Central memory CD8-positive, alpha-beta T cell (primary cell): ENCODE measurements at places on chromosomes 11 and 22.

- DNase-seq, result no peak
Observed at GRCh38 chr11:110119317-110119716, 26.1 kb downstream of the ZC3H12C start.

DNA sequence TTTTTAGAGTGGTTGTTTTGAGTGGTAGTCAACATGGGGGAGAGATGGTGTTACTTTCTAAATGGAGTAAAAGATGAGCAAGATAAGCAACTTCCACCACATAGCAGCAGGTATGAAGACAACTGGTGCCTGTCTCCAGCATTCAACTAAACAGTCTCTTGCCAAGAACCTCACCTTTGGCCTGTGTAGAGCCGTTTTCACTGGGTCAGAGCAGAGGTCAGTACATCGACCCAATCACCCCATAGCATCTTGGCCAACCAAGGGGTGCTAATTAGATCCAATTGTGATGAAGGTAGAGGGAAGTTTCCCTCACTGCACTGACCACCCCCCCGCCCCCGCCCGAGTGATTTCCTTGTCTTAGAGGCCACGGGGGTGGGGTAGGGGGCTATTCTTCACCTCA is 188.2 kb downstream of the BLID start:
- DNase-seq, result no peak

DNA sequence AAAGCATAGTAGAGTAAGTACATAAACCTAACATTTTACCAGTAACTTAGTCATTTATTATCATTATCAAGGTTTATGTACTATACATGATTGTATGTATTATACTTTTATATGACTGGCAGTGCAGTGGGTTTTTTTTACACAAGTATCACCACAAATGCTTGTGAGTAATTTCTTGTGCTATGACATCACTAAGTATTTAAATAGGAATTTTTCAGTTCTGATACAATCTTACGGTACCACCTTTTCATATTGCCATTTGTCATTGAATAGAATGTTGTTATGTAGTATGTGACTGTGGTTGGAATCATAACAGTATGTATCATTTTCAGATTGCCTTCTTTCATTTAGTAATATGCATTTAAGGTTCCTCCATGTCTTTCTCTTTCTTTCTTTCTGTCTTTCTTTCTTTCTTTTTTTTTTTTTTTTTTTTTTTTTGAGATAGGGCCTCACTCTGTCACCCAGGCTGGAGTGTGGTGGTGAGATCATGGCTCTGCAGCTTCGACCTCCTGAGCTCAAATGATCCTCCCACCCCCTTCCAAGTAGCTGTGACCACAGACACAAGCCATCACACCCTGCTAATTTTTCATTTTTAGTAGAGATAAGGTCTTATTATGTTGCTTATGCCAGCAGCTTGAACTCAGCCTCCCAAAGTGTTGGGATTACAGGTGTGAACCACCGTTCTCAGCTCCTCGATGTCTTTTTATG is 18.6 kb downstream of the ATM start:
- no peak for DNase-seq

GRCh38 chr22:50529897-50530579 is at the start of gene TYMP:
Gene TYMP, minus strand, starts transcription at chr22:50530012. Its CDS starts 303 bp downstream, at chr22:50529709.
- peak; percentile 32 for DNase-seq

GRCh38 chr11:131668500-131669400 is 298.3 kb downstream of the NTM start:
- DNase-seq, result no peak

DNA sequence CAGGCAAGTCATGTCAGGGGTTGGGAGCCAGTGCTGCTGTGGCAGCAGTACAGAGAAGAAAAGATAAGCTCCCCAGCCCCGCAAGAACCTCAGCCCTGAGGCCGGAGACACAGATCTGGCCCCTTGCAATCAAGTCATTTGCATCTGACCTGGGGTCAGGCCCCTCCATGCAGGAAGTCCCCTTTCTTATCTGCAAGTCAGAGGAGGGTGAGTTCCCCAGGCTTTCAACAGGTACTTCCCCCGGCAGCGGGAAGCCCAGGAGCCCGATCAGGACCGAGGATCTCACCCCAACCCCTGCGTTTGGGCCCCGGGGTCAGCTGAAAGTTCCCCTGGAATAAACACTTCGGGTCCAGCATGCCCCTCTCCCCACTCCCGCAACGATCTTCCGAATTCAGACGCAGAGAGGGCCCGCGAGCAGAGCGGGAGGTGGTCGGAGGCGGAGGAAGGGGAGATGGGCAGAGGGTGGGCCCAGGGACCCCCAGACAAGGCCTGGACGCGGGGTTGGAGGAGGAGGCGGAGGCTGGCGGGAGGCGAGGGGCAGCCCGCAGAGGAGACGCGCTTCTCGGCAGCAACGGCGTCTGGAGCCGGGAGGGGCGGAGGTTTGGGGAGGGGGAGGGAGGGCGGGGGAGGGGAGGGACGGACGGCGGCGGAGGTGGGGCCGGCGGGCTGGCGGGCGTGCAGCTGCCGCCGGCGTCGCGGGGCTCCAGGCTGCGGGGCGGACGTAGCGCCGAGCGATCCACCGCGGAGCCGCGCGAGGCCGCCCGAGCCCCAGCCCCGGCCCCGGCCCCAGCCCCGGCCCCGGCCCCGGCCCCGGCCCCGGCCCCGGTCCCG is at the start of gene TSPAN18:
TSPAN18 (plus strand) TSS at position 680 of the 831 bp plus-strand sequence. CDS start 179,455 bp downstream, outside the sequence.
- DNase-seq, result peak; percentile 22

GRCh38 chr11:67111261-67111660 is 7.8 kb upstream of the KDM2A start:
- DNase-seq, result no peak

DNA sequence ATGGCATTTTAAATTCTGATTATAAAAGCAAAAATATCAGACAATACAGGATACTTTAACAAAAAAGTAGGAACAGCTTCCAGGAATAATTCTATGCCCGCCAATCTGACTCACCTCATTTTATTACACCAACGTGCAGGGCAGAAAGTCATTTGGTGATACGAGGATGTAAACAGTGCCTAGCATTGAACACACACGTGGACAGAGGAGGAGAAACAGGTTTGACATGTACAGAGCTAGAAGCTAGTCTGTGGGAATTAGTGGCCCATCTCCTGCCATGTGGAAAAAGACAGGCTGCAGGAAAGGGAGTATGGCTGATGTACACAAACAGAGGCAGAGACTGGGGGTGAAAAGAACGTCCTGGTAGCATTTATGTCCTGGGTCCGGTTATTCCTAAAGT is 9.0 kb upstream of the SPINDOC start:
- DNase-seq, result no peak

DNA sequence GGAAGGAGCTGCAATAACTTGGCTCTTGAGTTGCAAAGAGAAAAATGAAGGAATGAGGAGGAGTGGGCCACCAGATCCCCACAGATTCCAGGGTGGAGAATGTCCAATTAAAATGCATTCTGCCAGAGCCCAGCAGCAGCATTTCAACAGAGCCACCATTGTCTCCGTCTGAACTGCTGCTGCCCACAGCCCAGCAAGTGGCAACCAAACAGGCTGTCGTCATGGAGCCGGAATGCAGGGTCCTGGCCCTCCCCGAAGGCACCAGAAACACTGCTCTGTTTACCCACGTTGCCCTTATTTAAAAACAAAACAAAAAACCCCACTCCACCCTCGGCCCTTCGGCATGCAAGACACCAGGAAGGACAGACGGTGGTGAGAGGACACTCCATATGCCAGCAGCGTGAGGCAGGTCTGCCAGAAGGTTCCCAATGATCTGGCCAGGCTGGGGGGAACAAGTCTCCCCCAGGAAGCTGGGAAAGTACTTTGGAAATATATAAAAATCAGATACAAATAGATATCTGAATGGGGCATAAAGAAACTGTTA is 32.5 kb downstream of the PLEKHA7 start:
- no peak for DNase-seq

- no peak for DNase-seq
Observed at GRCh38 chr11:132999031-132999430, 533.3 kb downstream of the OPCML start.

GRCh38 chr11:44709966-44710365 is 16.8 kb upstream of the TSPAN18 start:
- DNase-seq, result no peak

- no peak for DNase-seq
Observed at GRCh38 chr11:3926458-3927095, 71.1 kb downstream of the STIM1 start.

- DNase-seq, result no peak
Observed at GRCh38 chr11:113363996-113364641, 23.5 kb upstream of the ANKK1 start.

- no peak for DNase-seq
Observed at GRCh38 chr11:69127884-69128283, 27.9 kb upstream of the SMIM38 start.

DNA sequence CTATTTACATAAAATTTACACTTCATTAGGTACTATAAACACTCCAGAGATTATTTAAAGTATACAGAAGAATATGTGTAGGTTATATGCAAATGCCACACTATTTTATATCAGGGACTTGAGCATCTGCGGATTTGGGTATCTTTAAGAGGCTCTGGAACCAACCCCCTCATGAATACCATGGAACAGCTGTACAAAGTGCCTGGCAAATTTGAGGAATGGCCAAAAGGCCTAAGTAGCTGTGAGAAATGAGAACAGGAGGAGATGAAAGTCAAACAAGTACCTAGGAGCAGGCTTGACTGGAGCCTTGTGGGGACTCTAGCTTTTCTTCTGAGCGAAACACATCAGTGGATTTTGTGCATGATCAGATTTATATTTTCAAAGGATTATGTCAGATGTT is 149.3 kb downstream of the RBFOX2 start:
- no peak for DNase-seq

- DNase-seq, result no peak
Observed at GRCh38 chr11:108235633-108236032, 12.8 kb downstream of the ATM start.

- no peak for DNase-seq
Observed at GRCh38 chr11:100459811-100460210, 227.3 kb upstream of the ARHGAP42 start.

GRCh38 chr22:35860087-35860733 is 142.5 kb downstream of the APOL5 start:
- no peak for DNase-seq

- no peak for DNase-seq
Observed at GRCh38 chr11:115361025-115361424, 143.2 kb downstream of the CADM1 start.

- DNase-seq, result no peak
Observed at GRCh38 chr11:96464700-96465307, 75.0 kb downstream of the JRKL start.

DNA sequence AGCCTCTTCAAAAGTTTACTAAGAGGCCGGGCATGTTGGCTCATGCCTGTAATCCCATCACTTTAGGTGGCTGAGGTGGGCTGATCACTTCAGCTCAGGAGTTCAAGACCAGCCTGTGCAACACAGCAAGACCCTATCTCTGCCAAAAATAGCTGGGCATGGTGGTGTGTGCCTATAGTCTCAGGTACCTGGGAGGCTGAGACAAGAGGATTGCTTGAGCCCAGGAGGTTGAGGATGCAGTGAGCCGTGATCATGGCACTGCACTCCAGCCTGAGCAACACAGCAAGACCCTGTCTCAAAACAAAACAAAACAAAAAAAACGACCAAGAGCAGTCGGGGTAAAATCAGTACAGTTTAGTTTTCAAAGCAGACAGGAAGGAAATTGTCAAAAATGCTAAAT is 4.7 kb upstream of the ADSL start:
- DNase-seq, result no peak

GRCh38 chr11:61730240-61730994 is 22.0 kb upstream of the MYRF start:
- DNase-seq, result no peak

DNA sequence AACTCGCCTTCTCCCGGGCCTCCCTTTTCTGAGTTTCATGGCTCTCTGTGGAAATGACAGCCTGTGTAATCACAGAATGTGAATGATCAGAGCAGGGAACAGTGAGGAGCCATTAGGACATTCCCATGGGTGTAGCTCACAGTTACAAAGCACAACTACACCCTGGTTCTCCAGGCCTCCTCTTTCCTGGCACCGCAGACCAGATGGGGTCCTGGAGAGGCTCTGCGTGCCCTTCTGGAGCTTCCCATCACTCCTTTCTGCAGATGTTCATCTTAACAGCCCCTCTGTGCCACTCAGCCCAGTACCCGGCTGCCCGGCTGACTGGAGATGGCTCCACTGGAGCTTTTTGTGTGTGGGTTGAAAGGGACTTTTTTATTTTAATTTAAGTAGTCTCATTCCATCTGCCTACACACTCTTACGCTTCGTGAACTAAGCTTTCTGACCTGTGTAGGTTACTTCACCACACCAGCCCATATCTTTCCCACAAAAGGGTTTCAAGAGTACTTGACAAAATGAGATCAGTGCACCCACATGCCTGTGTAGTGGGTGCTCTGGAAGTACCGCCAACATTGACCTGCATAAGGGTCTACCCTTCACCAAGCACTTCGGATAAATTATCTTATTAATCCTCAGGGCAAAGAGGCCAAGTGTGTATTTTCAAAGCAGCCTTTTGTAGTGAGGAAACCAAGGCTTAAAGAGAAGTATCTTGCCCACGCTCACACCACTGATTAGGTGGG is 29.8 kb downstream of the SREBF2 start:
- DNase-seq, result no peak

- DNase-seq, result no peak
Observed at GRCh38 chr11:4068962-4069361, 25.6 kb upstream of the RRM1 start.

GRCh38 chr22:44581096-44581435 is 83.0 kb upstream of the RTL6 start:
- DNase-seq, result no peak

DNA sequence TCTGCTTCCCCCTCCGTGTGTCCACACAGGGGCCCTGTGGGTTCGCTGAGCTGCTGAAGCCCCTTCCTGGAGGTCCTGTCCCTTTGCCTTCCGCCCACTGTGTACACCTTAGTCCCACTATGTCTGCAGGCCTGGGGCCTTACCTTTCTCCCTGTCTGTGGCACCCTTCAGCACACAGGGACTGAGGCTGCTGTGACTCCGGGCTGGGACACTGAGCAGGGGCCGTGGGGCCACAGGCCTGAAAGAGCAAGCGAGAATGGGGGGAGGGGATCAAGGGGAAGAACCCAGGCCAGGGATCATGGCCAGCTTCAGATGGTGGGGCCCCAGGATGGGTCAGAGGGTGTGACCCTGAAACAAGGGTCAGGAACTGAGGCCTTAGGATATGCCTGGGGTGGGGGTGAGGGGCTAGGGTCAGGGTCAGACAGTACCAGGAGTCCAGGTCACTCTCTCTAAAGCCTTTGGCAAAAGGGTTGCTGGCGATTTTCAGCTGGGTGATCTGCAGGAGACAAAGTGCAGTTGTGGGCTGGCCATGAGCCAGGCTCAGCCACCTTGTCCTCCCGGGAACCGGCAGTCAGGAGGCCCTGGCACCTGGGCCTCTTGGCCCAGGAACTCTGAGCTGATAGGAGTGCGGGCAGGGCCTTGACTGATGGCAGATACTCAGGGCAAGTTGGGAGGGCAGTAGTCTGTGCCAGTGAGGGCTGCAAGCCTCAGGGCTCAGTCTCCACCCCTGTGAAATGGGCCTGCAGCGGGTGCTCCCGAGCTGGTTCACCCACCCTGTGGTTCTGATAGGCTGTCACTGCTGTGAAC is 2.6 kb upstream of the NUDT8 start:
- no peak for DNase-seq

GRCh38 chr11:132674151-132674550 is 858.1 kb downstream of the OPCML start:
- DNase-seq, result no peak

DNA sequence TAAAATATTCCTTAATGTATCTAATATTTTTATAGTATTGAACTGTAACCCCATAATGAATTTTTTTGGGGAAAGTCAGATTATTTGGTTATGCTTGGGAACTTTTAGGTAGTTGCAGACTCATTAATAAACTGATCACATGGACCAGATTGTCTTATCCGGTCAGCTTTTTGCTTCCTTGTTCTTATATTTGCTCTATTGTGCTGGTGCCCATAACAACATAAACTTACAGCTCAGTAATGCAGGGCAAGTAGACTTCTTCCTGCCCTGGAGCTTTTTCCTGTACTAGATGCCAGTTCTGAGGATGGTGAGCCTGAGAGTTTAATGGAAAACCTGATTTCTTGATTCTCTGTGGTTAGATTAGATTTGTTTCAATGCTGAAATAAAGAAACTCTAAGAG is 53.2 kb downstream of the MTMR3 start:
- DNase-seq, result no peak
